ENCODE measurements at places on chromosomes 16 and 17.

DNA sequence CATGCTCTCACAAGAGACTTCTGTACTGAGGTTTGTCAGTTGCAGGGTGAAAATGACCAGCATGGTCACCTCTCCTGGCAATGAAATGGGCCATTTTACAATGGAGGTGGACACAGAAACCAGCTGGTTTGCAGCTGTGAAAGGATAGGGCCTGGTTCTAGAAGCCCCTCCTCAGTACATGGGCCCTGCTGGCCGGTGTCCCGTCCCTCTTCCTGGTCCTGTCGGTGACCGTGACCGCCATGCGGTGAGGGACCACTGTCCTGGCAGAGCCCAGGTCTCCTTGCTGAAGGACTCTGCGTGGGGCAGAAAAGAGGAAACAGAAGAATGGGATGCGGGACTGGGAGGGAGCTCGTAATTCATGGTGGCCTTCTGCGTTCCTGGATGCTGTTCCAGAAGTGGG is 76.0 kb upstream of the ZNF423 start:
- DNase-seq = no peak

DNA sequence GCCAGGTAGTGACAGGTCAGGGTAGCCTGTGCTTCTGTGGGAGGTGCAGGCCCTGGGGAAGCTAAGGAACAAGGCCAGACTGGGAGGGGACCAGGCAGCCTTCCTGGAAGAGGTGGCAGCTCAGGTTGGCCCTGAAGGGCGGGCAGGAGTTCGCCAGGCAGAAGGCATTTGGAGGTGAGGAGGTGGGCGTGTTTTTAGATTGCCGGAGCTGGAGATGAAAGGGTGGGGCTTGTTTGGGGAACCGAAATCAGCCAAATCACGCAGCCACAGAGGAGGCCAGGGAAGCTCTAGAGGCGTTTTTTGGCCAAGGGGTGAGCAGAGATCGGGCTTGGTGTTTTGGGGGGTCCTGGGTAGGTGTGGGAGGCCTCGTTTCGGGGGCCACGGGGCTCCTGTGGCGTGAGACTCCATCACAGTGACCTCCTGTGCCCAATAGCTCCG is 7.6 kb downstream of the ADCY7 start:
- DNase-seq = no peak

DNA sequence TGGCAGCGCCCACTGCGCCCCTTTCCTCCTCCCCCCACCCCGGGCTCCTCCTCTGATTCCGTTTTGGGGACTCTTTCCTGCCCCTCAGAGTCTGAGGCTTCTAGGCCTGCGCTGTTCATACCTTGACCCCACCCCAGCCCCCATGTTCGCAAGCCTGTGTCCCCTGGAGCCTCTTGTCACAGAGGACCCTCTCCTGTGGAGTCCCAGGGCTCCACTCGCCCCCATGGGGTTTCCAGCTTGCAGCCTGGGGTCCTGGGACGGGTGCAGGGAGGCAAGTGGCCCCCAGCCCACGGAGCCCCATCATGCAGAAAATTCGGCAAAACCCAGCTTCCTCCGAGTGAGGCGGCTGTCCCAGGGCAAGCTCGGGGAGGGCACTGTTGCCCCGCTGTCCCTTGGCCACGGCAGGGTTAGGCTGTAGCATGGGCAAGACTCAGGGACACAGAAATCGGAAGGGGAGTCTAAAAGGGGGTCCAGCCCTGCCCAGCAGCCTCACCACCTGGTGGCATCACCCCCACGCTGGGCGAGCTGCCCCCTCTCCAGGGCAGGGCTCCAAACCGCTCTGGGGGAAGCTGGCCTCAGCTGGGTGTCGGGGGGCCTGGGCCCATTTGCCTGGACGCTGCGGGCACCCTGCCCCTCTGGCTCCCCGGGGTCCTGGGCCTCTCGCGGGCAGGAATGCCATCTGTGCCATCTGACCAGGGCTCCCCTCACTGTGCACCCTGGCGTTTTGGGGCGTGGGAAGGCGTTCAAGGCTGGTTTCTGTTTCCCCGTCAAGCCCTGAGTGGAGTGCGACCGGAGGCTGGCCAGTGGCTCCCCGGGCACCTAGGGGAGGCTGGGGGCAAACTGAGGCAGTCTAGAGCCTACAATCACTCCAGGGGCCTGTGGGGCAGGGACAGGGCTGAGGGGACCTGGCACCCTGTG is 11.5 kb upstream of the BAHCC1 start:
- no peak for DNase-seq

- DNase-seq = no peak
These were observed 358.0 kb downstream of the C16orf95 start for GRCh38 chr16:86959091-86959651.

GRCh38 chr17:13973960-13974651 is 95.2 kb upstream of the COX10 start:
- no peak for DNase-seq

DNA sequence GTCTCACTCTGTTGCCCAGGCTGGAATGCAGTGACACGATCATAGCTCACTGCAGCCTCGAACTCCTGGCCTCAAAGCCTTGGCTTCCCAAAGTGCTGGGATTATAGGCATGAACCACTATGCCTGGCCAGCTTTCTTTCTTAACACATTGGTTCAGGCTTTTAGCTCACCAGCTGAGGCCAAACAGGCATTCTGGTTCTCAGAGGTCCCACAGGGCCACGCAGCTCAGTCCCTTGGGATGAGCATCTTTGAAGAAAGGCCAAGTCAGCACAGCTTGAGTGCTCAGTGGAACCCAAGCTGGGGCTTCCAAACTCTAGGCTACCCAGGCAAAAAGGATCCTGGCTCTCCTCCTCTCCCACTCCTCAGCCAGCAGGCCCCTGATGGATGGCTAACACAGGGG is 2.5 kb downstream of the PIK3R5 start:
- no peak for DNase-seq

DNA sequence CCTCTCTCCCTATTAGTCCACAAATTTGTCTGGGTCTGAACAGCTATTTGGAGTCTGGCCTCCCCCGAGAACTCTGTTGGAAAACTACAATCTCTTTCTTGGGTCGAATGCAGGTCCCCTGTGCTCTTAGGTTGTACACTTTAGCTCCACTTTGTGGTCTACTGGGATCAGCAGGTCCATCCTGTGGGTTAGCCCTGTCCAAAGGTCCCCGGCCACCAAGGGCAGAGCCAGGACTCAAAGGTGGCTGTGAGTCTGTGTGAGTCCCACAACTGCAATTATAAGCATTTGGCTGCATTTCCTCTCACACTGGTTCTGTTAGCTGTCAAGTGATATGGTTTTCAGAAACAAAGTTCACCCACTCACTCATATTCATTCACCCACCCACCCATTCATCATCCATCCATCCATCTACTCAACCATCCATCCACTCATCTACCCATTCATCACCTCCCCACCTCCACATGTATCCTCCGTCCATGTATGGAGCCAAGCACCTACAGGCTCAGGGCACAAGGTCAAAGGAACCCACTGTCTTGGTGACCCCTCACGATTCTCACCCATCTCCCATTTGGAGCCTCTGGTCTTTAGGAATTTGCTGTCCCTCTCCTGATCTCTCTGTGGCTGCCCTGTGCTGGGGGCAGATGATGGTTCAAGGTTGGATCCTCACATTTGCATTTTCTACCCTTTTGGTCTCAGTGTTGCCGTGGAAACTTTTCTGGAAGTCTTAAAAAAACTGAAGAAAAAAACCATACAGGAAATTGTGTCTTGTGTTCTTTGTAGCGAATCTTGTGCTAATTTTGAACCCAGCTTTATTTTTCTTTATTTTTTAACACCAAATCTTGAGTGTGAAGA is 45.8 kb downstream of the IRF8 start:
- no peak for DNase-seq

GRCh38 chr17:79255926-79256585 is 181.4 kb downstream of the ENGASE start:
- DNase-seq = no peak

GRCh38 chr17:50201276-50201854 is at the start of gene COL1A1:
TSS of gene COL1A1 (minus strand) at chr17:50201631. CDS start at chr17:50201513, 118 bp downstream.
- no peak for DNase-seq

GRCh38 chr16:54362591-54363206 is 76.1 kb upstream of the IRX3 start:
- DNase-seq = no peak

DNA sequence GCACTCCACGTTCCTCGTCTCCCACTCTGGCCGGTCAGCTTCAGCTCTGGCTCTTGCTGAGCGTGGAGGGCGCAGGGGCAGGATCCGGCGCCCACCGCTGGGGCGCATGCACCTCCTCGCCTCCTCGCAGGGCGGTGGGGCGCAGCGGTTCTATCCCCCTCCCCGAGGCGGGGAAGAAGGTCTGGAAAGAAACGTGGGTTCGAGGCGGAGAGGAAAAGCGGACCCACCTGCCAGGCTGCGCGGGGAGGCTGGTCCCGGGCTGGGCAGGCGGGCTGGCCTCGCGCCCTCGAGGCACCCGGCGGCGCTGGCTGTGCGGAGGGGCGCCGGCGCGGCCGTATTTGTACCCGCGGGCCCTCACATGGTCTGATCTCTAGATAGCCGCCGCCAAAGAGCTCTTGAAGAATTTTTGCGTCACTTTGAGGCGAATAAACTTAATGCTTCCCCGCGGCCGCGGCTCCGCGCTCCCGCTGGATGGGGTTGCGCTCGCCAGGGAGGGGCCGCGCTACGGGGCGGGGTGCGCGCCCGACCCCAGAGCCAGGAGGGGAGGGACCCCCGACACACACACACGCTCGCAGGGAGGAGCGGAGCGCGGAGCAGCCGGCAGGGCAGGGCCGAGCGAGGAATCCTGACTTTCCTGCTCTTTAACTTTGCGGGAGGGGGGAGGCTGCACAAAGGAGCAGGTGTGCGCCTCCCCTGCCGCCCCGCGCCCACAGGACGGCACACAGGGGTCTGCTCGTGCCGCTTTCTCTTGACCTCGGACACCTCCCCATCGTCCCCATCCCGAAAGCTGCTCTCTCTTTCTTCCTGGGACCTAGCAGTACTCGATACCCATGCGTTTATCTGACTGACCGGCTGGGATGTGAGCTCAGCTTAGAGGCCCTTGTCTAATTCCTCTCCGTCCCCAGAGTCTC is at the start of gene SLC6A4:
Gene SLC6A4, minus strand, starts transcription at position 312 of the 911 bp plus-strand sequence. CDS start 13,739 bp downstream, outside the sequence.
- DNase-seq = no peak

DNA sequence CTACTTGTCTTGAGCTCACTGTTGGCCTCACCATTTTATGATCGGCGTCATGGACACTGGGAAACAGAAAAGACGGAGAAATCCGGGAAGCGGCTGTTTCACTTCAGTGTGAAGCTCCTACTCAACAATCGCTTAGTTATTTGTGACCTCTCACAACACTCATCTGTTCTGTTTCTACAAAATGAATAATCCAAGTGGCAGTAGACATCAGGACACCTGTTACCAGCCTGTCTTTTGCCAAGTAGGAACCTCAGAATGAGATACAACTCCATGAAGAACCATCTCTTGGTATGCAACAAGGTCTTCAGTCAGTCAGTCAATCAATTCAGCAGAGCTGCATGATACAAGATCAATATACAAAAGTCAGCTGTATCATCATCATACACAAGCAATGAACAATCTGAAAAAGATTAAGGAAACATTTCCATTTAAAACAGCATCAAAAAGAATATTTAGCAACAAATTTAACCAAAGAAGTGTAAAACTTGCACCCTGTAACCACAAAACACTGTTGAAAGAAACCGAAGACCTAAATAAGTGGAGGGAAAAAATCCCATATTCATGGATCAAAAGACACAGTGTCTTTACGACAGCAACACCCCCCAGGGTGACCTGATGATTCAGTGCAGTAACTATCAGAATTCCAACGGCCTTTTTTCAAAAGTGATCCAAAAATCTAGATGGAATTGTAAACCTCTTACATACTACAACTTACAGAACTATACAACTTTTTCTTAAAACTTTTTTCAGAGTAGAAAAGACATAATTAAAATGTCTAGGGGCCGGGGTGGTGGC is 63.4 kb downstream of the ANKRD11 start:
- DNase-seq = no peak

GRCh38 chr16:56424791-56425438 is 430 bp downstream of the AMFR start:
- DNase-seq = no peak

GRCh38 chr16:90043526-90043925 is 24.3 kb upstream of the DBNDD1 start:
- no peak for DNase-seq

DNA sequence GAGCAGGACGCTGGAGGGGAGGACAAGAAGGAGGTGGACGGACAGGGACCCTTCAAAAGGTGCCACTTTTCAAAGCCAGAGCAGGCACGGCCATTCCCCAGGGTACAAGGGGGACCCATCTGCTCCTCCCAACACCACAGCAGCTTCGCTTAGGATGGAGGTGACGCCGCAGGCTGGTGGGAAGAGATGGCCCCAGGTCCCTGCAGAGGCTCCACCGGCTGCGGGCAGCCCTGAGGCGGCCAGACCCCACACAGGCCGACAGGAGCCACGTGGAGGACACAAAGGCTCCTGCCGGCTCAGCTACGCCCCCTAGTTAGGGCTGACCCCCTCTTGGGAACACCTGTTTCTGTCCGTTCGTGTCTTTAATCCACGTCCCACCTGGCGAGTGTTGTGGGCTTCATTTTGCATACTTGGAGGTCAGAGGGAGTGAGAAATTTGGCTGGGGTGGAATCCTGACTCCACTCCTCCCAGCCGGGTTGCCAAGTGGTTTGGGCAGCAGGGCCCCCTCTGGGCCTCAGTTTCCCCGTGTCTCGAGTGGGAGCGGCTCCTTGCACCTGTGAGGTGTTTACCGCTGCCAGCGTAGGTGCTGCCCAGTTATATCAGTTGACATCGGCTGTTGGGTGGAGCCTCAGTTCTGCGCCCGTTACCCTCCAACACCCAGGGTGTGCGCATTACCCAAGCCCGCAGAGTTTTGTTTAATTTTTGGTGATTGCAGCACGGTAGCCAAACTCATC is 5.8 kb upstream of the FN3KRP start:
- no peak for DNase-seq

GRCh38 chr17:7955414-7956227 is 23.6 kb downstream of the CNTROB start:
- no peak for DNase-seq

DNA sequence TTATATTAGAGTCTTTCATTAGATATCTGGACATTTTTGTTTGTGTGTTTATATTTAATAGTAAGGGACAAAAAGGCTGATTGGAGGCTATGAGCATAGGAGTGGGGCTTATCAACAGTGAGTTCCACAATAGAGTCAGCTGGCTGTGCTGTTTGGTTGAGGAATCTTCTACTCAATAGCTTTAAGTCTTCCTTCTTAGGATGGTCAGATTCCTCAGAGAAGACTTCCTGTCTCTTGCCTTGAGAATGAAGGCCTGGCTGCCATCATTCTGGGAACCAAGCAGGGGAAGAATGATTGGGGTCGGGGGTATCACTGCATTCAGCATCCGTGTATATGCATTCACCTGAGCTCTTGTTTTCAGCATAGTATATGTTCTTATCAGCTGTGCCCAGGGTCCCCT is 31.9 kb upstream of the ABCC11 start:
- DNase-seq = no peak

Data from brain pericyte (primary cell).